ENCODE measurements at places on chromosomes 4 and X. TPM values are rescaled to one million over a fixed set of nuclear protein-coding genes. Genes with fewer than 3 reads are reported as not detected.

Gene CXorf65
- total RNA-seq: not detected

Gene S100P
- not detected for total RNA-seq

Gene STBD1
- 2.0 TPM for total RNA-seq

Gene RHOXF2
- not detected for total RNA-seq

Gene CD99
- 284 TPM for total RNA-seq

Gene GPR34
- total RNA-seq: not detected

Gene LEF1
- 0.37 TPM for total RNA-seq

Gene TMEM150C
- total RNA-seq: 1.5 TPM

Gene ZIC3
- not detected for total RNA-seq

Gene PSAPL1
- total RNA-seq: not detected

Gene P2RY10
- not detected for total RNA-seq

Gene LAP3
- total RNA-seq: 124 TPM

Gene SFRP2
- 4.8 TPM for total RNA-seq

Gene FOXR2
- not detected for total RNA-seq

Gene RGN
- 0.98 TPM for total RNA-seq

Gene TMPRSS11D
- total RNA-seq: not detected

Gene IL13RA2
- 171 TPM for total RNA-seq

Gene PPP2R2C
- 0.20 TPM for total RNA-seq

Gene CLIC2
- total RNA-seq: 15.1 TPM

Gene SMIM31
- total RNA-seq: not detected

Gene FAM47A
- total RNA-seq: not detected

Gene KCNE5
- total RNA-seq: 0.98 TPM

Gene FAM47E
- not detected for total RNA-seq

Gene CDX4
- not detected for total RNA-seq
